Stomach (tissue), 19 donors: ENCODE measurements at places on chromosomes 2 and 18. TPM values are rescaled to one million over a fixed set of nuclear protein-coding genes. Genes with fewer than 3 reads are reported as not detected.

Gene C2orf72
- total RNA-seq = not detected

Gene MERTK
- total RNA-seq = 14.0 TPM

Gene CCDC88A
- total RNA-seq = 14.5 TPM

Gene CHAC2
- total RNA-seq = not detected

Gene CNTNAP5
- total RNA-seq = not detected

Gene IL36G
- not detected for total RNA-seq

Gene APOB
- total RNA-seq = not detected

Gene EDAR
- 1.1 TPM for total RNA-seq

Gene ECEL1
- not detected for total RNA-seq

Gene TNS1
- 145 TPM for total RNA-seq

Gene CCDC74B
- 2.4 TPM for total RNA-seq

Gene NCL
- total RNA-seq = 184 TPM

Gene HOXD12
- total RNA-seq = not detected

Gene L3MBTL4
- total RNA-seq = 3.2 TPM

Gene CNRIP1
- 16.1 TPM for total RNA-seq

Gene CFAP65
- not detected for total RNA-seq

Gene MYCN
- total RNA-seq = 9.6 TPM

Gene FOXI3
- not detected for total RNA-seq

Gene LBX2
- not detected for total RNA-seq

Gene SEMA4F
- 2.6 TPM for total RNA-seq

Gene CPLX4
- not detected for total RNA-seq

Gene HOXD13
- total RNA-seq = not detected
